LHCN-M2 (cell line): ENCODE measurements at places on chromosomes 3 and 15.
A peak's percentile ranks its signal among the peaks of the same experiment; 100 is the strongest.

DNA sequence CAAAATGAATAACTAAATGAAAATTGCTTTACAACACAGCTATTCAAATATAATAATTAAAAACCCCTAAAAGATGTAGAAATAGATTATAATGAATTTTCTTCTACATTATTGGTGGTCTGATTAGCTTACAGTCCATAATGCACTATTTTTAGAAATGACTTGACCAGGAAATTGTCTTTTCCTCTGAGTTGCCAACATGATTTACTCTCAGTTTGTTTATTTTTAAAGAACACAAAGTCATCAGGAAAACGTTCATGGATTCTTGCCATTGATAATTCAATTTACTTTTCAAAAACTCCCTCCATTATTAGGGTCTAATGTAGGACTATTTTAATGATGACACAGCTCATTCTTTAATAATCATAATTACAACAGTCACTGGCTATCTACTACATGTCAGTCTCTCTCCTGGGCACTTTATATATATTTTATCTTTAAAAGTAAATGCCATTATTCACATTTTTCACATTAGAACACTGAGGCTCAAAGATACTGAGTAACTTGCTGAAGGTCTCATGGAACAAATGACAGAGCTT is 1.1 kb downstream of the TM4SF18 start:
- DNase-seq = no peak

GRCh38 chr3:141796889-141797781 is 33.9 kb downstream of the GRK7 start:
- DNase-seq = peak; percentile 47

GRCh38 chr15:91471468-91471867 is 371.4 kb downstream of the SV2B start:
- DNase-seq = no peak

DNA sequence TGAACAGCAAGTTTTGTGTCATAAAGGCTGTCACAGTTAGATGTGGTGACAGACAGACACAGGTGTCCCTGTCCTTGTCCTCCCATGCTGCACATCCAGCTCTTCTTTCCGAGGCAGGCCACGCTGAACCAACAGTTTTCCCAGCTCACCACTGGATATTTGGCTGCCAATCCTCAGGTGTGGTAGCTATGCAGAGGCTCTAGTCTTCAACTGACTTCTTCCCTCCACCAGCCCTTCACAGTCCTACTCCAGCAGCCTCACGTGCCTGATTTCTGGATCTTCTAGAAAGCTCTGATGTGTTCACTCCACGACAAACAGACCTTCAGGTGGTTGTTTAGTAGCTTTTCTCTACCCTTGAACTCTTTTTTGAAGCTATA is 145.5 kb downstream of the UACA start:
- DNase-seq = no peak

GRCh38 chr15:41066516-41066915 is 49.6 kb downstream of the INO80 start:
- no peak for DNase-seq

- DNase-seq = no peak
These were observed 80.3 kb downstream of the SMAD3 start for GRCh38 chr15:67145710-67146109.
